Mesenteric fat pad (tissue), 1 donor: ENCODE measurements at places on chromosomes 1 and 21.

DNA sequence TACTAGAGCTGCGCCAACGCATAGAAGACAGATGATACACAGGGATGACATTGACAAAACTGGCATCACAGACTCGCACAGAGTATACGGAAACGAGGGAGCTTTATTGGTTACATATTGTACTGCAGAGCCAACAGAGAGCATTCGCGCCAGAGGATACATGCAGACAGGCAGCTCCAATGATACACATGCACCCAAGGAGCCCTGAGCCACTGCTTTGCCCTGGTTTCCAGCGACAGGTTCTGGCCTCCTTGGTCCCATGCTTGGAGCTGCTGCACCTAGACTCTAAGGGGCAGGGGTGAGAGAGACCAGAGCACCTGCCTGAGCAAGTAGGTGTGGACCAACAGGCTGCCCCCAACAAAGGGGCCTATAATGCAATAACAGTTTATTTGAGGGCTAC is 65.6 kb downstream of the KDM1A start:
- no peak for DNase-seq

- no peak for DNase-seq
Measured at GRCh38 chr1:151716405-151716762, 219 bp downstream of the CELF3 start.

DNA sequence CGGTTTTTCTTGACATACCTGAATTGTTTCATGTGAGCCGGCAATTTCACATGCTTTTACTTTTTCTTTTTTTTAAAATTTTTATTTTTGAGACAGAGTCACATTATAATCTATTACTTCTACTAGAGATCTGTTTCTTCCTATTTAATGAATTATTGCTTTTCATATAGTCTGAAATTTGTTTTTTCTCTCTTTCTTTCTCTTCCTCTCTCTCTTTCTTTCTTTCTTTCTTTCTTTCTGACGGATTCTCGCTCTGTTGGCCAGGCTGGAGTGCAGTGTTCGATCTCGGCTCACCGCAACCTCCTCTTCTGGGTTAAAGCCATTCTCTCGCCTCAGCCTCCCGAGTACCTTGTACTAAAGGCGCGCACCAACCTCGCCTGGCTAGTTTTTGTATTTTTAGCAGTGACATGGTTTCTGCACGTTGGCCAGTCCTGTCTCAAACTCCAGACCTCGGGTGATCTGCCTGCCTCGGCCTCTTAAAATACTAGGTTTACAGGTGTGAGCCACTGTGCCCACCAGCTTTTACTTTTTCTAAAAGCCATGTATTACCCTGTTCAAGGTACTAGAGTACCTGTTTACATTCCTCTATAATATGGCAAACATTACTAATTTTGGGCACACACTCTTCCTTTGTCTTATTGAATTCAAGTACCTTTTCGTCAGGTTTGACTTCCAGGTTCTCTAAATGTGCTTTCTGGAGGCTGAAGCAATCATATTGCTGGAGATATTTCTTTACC is 86.5 kb upstream of the RHOU start:
- DNase-seq, result no peak

DNA sequence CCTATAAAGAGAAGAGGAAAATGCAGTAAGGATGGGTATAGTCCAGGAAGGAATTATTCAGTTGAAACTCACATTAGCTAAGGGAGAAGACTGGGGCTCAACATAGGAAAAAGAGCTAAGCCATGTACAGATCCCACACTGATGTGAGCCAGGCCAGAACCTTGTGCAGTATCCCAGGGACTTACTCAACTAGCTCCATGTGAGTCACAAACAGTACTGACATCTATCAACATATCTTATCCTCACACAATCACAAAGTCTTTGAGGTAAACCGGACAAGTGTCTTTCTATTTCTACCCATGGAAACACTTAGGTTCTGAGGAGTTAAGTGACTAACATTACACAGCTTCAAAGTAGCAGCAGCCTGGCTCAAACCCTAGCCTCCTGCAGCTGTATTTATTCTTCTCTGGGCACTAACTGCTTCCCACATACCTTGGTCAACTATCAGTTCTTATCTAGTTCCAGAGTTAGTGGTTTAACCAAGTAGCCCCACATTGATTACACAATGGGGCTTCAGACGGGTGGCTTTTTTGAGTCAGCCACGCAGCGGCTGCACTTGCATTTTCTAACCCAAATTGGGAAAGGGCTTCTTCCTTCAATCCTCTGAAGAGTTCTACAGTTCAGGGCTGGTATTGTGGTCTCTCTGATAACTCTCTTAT is 9.5 kb downstream of the CD5L start:
- DNase-seq, result no peak

DNA sequence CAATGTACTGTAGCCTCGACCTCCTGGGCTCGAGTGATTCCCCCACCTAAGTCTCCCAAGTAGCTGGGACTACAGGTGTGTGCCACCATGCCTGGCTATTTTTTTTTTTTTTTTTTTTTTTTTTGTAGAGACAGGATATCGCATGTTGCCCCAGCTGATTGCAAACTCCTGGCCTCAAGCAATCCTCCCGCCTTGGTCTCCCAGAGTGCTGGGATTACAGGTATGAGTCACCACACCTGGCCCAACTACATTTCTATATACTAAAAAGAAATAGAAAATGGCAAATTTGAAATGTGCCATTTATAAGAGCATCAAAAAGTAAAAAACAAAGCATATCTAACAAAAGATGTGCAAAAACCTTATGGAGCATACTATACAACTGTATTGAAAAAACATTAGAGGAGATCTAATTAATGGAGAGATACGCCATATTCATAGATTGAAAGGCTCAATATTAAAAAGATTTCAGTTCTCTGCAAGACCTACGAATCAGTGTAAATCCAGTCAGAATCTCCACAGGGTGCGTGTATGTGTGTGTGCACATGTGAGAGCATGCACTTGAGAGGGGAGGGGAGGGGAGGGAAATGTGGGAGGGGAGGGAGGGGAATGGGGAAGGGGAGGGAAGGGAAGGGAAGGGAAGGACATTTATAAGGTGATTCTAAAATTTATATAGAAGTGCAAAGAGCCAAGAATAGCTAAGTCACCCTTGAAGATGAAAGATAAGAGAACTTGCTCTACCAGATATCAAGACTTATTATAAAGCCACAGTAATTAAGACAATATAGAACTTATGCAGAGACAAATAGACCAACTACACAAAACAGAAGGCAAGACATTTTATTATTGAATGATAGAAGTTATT is 15.5 kb upstream of the PADI4 start:
- no peak for DNase-seq

GRCh38 chr1:66403007-66403731 is 130.8 kb upstream of the SGIP1 start:
- DNase-seq, result no peak

DNA sequence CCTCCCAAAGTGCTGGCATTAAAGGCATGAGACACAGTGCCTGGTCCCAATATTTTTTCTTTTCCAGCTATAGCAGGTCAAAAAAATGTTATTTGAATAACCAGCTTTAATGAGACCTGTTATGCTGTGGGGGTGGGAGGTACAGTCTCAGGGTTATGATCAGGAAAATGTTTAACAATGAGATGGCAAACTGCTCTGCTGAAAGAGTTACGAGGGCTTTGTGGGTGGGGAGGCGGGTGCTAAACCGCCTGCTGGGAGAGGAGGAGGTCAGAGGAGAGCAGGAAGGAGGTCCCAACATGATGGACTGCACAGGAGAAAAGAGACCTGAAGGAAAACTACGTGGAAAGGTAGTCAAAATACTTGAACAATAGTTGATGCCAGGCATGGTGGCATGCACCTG is 126.0 kb upstream of the B3GALT2 start:
- no peak for DNase-seq

DNA sequence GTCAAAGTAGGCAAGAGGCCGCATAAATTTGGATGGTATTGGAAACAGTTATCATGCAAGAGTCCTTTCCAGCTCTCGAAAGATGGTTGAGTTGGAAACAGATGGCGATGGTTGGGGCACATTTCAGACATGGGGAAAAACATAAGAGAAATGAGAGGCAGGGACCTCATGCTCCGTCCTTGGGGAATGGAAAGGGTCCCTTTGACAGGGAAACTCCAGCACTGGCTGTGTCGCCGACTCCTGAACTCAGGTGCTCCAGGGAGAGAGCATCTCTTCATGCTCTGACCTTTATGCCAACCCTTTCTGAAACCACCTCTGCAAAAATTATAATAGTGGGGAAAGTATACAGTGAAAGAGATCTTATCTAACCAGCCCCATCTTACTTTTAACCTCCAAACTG is 36.8 kb upstream of the COL6A2 start:
- DNase-seq, result peak; percentile 24

- DNase-seq, result no peak
Measured at GRCh38 chr1:1597275-1597930, 2.5 kb downstream of the FNDC10 start.

DNA sequence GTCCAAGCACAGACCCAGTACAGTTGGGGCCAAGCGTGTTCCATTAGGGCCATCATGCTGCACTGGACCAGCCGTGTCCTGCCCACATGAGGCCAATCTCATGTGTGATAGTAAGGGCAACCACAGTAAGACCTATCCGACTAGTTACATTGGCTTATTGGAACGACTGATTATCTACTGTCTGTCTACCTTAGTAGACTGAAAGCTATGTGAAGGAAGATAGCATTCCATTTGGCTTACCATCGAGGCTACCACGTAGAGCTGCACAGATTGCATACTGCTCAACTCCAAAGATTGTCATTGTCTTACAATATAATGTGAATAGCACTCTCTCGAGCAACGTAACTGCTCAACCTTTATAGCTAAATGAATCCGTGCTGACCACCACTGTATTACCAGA is 10.6 kb downstream of the PTGER3 start:
- DNase-seq, result no peak

GRCh38 chr1:216184126-216184680 is 239.0 kb downstream of the USH2A start:
- DNase-seq, result no peak

DNA sequence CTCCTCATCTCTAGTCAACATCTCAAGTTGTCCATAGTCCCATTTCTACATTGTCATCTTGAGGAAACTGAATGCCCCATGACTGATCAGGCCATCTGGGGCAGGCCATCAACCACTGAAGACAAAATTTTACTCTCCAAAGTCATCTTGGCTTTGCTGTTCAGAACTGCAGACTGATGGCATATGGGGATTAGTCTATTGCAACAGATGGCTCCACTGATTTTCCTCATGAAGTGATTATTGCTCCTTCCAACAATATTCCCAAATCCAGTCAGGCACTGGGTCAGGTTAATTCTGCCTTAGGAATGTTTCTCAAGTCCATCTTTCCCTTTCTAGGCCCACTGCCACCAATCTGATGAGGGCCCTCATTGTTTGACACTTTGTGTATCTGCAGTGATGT is 101.7 kb downstream of the ESRRG start:
- no peak for DNase-seq

DNA sequence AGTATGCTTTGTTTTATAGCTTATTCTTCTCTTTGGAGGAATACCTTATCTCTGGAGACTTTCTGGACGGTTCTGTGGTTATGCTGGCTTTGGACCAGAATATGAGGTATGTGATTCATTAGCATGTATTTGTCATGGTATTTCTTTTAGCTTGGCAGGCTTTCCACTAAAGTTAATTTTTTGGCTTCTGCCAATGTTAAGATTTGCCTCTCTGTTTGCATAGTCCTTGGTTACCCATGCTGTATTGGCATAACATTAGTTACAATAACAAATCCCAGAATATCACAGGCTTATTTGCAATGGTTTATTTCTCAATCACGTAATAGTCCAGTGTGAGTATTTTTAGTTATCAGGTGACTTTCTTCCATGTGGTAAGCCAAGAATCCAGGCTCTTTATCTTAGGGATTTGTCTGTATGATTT is 9.7 kb downstream of the ZMPSTE24 start:
- DNase-seq, result no peak

DNA sequence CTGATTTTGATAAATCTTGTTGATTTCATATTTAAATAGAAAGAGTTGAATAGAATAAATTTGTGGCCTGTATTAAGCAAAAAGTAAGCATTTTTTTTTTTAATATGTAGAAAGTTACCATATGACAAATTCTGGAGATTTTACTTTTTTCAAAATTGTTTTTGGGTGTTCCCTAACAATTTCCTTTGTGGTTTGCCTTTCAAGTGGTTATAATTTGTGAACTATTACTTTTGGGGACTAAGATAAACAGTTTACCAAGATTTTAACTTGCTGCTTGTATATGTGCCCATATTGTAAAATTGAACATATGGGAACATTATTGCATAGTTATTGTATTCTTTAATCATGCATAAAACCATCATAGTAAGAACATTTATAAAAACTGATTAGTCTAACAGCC is 34.6 kb downstream of the SLC30A7 start:
- no peak for DNase-seq

GRCh38 chr1:20416706-20417105 is 69.3 kb downstream of the CAMK2N1 start:
- DNase-seq, result peak; percentile 20

DNA sequence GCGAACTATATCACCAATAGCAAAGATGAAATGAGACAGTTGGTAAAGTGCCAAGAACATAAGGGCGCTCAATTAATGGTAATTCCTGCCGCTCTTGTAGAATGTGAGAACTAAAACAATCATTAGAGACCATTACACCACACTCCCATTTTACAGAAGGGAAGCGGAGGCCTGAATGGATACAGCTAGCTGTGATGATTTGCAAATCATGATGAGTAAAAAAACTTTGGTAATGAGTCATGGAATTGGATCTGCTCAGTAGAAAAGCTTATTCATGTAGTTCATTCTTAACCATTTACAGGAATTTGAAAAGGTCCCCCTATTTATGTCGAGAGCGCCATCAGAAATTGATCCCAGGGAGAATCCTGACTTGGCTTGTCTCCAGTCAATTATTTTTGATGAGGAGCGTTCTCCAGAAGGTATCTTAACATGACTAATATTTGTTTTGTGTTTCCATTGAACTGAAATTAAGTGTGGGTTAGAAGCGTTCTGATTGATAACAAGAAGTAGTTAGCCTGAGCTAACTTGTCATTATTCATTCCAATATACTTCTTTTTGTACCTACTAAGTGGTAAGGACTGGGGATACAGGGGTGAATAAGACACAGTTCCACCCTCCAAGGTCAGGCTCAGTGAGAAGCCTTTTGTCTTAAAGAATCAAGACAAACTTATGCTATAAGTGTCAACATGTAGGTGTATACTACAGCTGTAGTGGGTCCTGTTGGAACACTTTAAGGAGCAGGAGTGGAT is 812 bp downstream of the TTC4 start:
- no peak for DNase-seq

DNA sequence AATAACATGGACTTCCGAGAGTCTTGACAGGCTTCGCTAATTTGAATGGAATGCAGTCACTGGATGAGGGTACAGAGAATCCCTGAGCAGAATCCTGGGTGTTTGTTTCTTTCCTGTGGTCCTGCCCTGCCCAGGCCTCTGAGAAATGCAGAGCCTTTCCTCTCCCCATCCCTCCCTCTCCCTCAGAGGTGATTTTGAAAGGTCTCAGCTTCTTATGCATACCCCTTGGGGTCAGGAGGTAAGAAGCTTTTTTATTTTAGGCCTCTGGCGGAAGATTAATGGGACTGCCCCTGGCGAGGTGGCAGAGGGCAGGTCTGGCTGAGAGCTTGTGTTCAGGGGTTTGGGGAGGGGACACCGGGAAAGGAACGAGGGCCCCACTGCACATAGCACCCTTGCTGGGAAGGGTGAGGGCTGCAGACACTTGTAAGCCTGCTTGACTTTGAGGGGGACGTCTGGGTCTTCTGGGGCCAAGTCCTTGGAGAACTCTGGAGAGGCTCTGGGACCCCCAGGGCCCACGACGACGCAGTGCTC is 116.5 kb upstream of the SLC45A1 start:
- no peak for DNase-seq

GRCh38 chr21:42321845-42322244 is 6.6 kb upstream of the TFF3 start:
- no peak for DNase-seq
